LHCN-M2 (cell line): ENCODE measurements at places on chromosomes 16 and 17.

- no peak for DNase-seq
Measured at GRCh38 chr16:7150230-7150629, 182.4 kb upstream of the RBFOX1 start.

DNA sequence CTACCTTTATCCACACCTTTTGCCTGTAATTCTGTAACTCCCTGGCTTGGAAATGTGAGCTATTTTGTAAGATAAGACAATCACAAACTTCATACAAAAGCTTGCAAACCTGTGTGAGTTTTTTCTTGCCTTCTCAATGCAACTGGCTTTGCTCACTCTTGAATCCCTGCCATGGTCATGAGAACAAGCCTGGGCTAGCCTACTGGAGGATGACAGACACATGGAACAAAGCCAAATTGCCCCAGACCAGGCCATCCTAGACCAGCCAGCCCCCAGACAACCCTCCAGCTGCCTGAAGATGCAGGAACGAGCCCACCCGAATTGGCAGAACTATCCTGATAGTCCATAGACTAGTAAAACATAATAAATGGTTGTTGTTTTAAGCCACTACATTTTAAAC is 466.6 kb upstream of the ERCC4 start:
- DNase-seq: peak; percentile 65

- DNase-seq: peak; percentile 80
Measured at GRCh38 chr17:48908853-48909394, 717 bp downstream of the UBE2Z start.

DNA sequence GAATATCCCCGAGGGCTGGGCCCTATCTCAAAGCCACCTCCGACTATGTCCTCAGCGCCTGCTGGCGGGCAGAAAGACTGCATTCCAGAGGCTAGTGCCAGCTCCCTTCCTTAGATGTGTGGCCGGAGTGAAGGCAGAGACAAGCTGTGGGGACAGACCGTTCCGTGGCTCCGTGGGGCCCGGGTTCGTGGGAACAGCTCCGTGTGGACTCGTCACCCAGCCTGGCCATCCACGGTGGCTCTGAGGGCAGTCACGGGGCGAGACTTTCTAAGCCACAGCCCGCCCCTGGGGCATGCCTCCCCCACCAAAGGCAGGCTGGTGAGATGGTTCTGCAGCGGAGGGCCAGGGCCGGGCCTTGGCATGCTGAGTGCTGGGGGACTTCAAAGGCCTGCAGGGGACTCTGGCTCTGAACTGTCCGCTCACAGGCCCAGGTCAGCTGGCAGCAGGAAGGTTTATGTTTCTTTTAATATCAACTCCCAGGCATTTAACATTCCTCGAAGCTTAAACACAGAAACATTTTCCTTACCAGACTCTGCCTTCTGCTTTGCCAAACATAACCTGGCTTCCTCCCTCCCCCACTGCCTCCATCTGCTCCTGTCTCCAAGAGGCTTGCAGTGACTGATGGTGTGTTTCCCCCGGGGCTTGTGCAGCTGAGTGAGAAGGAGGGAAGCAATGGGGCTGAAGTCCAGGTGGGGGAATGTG is 50.4 kb downstream of the TIMM22 start:
- no peak for DNase-seq

GRCh38 chr17:9368631-9369030 is 207.0 kb downstream of the STX8 start:
- DNase-seq: no peak

- no peak for DNase-seq
Measured at GRCh38 chr16:3606441-3606840, 5.0 kb downstream of the SLX4 start.
